ENCODE measurements at places on chromosomes 1 and 21.

DNA sequence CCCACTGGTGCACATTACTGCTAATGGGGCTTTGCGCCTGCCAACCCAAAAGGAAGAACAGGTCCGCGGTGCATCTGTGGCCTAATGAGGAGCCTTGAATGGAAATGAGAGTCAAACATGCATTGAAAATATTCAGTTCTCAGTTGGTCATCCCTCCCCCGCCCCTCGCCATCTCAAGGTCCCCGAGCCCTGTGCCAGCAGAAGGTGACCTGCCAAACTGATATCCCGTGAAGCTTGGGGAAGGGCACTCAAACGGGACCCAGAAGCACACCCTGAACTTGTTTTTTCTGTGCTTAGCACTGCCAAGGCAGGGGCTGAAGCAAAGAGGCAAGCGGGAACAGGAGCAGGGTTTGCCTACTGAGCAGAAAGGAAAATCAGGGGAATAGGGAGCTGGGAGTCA lies 67.9 kb upstream of the ZNF648 start:
- no peak for DNase-seq

DNA sequence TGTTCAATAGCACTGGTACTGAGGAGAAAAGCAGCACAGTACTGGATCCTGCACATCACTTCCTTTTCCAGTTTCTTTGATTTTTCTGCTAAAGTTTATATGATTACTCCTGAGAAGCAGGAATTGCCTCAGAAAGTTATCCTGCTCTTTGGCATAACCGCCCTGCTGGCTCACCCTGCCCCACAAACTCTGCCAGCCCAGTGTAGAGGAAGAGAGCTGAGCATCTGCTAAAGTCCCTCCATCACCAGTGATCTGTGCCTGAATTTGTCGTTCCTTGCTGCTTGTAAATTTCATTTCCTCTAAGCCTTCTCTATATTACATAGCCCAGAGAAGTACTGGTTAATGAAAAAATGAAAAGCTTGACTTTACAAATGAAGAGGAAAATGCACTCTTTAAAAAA lies 87.0 kb upstream of the C1orf21 start:
- no peak for DNase-seq

GRCh38 chr1:30008998-30009657 lies 714.3 kb downstream of the MATN1 start:
- DNase-seq, result no peak

GRCh38 chr1:19403256-19403655 lies 82.1 kb downstream of the CAPZB start:
- DNase-seq, result no peak

DNA sequence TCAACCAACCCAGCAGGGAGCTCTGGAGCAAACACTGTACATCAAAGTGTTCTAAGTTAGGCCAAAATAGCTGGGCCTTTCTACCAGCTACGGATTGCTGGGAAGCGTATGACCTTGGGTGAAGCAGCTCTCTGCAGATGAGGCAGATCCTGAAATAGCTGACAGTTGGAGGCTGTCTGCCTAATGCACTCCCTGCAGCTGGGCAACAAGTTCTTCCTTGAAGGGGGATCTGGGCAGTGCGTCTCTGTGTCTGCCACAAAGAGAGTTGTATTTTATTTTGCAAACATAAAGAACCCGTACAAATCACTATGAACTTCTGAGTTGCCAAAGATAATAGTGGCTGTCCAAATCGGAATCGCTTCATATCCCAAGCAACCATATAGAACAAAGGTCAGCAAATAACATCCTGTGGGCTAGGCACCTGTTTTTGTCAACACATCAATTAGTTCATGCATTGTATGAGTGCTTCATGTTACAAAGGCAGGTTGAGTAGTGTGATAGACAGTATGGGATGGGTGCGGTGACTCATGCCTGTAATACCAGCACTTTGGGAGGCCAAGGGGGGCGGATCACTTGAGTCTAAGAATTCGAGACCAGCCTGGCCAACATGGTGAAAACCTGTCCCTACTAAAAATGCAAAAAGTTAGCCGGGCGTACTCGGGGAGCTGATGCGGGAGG lies 29.1 kb upstream of the KLF17 start:
- no peak for DNase-seq

GRCh38 chr21:36966821-36967768 lies 626 bp upstream of the HLCS start:
- no peak for DNase-seq

All from H54 (cell line).